Stimulated activated CD8-positive, alpha-beta memory T cell treated with anti-CD3 and anti-CD28 coated beads, Interleukin-15, amount 100 ng/mL, for 4 hours (primary cell): ENCODE measurements at places on chromosomes 5 and 9.

DNA sequence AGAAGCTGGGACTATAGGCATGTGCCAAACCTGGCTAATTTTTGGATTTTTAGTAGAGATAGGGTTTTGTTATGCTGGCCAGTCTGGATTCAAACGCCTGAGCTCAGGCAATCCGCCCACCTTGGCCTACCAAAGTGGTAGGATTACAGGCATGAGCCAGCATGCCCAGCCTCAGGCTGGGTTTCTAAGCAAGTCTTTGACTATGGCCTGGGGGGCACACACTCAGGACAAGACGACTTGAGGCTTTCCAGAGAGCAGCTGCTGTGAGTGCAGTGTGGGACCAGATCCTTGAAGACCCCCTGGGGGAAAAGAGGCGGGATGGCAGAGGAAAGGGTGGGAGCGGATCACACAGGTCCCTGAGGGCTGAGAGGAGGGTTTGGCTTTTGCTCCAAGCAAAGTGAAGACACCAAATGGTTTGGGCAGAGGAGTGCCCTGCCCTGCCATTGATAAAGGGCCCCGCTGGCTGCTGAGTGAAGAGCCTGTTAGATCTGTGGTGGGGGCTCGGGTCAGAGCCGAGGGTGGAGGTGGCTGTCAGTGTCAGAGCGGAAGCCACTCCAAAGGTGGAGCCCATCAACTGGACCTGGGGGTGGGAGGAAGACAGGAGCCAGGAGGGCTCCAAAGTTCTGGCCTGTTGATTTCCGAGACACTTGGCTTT, 46.8 kb upstream of the FUBP3 start:
- DNase-seq: no peak

- no peak for DNase-seq
Measured at GRCh38 chr5:56281489-56282165, 48.5 kb upstream of the ANKRD55 start.

- no peak for DNase-seq
Measured at GRCh38 chr5:97365163-97365845, 182.3 kb upstream of the RIOK2 start.

GRCh38 chr5:136749016-136749415, 383.7 kb upstream of the TRPC7 start:
- no peak for DNase-seq

DNA sequence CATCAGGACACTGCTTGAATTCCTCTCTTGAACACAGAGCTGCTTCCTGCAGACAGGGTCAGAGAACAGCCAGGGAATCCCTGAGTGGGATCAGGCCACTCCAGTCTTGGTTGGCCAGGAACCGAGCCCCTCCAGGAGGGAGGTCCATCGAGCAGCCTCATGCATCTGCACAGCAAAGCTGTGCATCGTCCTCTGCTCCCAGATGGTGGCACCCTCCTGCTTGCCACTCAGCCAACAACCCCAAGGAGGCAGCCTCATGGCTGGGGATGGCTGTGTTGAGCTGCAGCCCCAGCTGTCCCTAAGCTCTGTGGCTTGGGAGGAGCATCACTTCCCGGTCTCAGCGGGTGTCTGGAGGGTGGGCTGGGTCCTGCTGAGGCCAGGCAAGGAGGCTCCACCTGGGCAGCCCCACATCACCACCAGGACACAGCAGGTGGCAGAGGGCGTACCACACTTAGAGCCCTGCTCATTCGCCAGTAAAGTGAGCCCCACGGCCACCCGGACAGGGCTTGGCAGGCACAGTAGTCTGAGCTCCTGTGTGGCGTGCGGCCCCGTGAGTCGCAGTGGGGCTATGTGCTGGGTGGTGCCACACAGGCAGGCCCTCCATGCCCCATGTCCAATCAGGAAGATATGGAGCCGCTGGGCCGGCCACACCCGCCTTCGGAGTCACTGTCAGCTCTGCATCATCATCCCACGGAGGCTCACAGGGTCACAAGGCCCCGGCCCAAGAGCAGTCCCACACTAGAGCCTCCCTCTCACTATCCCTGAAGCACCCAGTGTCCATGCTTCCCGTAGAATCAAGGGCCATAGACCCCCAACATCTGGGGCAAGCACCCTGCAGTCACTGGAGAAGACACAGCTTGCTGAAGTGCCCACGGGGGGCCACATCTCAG, 11.9 kb downstream of the LPCAT1 start:
- no peak for DNase-seq
